ENCODE measurements at places on chromosomes 7 and 10.

DNA sequence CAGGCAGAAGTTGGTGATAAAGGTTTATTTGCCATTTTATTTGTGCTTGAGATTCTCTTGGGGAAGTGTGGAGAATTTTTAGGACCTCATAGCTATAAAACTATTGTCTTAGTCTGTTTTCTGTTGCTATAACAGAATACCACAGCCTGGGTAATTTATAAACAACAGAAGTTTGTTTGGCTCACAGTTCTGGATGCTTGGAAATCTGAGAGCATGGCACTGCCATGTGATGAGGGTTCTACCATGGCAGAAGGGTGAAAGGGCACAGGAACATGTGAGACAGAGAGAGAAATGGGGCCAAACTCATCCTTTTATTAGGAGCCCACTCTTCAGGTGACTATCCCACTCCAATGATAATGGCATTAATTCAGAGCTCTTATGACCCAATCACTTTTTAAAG, 12.3 kb downstream of the SUN3 start:
- no peak for DNase-seq

DNA sequence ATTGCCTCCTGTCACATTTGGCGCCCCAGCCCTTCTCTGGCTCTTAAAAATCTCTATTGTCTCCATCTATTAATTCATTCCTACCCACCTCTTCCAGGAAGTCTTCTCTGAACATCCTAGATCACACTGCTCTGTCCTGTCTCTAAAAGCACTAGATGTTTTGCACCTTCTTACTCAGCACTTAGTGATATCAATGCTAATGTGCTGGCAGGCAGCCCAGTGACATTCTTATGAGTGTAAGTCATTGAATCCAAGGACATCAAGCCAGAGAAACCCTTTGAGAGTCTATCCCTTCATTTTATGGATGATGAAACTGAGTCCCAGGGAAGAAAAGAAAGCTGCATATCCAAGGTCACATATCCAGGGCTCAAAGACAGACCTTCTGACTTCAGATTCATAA, 48.3 kb upstream of the PAX2 start:
- DNase-seq, result no peak

DNA sequence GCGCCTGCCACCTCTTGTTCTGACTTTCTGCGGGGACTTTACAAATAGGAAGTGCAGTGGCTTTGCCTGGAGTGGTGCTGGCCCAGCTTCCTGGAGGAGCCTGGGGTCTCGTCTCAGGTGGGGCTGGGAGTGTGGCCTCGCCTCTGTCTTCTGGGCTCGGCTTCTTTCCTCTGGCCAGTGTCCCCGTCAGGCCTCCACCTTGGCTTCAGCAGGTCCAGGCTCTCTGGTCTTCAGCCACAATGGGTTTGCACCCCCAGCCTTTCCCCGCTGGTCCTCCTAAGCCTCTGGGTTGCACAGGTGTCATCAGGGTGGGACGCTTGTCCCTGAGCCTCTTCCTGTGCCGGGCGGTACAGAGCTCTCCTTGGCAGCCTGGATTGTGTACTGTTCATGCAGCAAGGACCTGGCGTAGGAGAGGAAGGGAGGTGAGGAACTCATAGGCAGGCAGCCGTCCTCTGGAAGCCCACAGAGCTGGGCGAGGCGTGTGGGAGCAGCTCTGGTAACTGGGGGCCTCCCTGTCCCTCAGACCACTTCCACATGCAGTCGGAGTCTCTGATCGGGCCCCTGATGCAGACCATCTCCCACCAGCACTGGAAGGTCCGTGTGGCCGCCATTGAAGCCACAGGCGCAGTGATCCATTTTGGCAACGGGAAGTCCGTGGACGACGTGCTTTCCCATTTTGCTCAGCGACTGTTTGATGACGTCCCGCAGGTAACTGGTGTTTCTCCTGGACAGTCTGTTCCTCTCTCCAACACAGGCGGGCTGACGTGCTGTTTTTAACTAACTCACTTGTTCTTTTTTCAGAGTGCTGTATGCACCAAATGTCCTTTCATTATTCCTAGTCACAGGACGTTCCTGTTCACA, 2.3 kb upstream of the PRKAR1B start:
- DNase-seq, result no peak

GRCh38 chr10:90917238-90917967, 3.5 kb downstream of the ANKRD1 start:
- DNase-seq, result no peak

GRCh38 chr7:69757528-69757927, 159.3 kb downstream of the AUTS2 start:
- no peak for DNase-seq

Measured in GM18507 (cell line).